Fibroblast of skin of left biceps (primary cell): ENCODE measurements at places on chromosomes 7 and 10.

GRCh38 chr10:3402187-3402751 is 229.7 kb upstream of the PITRM1 start:
- DNase-seq, result no peak

GRCh38 chr7:117116211-117116610 is 162.9 kb downstream of the ST7 start:
- no peak for DNase-seq

DNA sequence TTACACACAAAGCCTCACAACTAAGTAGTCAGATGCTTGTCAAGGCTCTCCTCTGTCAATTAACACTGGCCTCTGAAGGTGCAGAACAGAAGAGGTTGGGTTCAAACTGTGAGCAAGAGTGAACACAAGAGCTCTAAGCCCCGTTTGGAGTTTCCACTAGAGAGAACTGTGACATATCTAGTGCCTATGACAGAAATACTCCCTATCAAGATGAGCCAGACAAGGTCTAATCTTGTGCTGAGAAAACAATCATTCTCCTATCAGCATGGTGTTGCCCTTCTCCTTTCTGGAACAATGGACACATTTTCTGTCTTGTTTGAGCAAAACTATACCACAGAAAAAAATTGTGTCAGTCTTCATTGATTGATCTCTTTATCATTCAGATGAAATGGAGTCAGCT is 62.4 kb upstream of the CCDC71L start:
- no peak for DNase-seq

- DNase-seq, result no peak
Measured at GRCh38 chr10:65891073-65891981, 1034.5 kb upstream of the LRRTM3 start.

GRCh38 chr10:105063796-105064195 is 422.7 kb downstream of the SORCS3 start:
- DNase-seq, result peak; percentile 40

- DNase-seq, result no peak
Measured at GRCh38 chr10:72409167-72409566, 54.4 kb upstream of the DNAJB12 start.

- DNase-seq, result no peak
Measured at GRCh38 chr10:92080244-92080643, 156.7 kb downstream of the BTAF1 start.

DNA sequence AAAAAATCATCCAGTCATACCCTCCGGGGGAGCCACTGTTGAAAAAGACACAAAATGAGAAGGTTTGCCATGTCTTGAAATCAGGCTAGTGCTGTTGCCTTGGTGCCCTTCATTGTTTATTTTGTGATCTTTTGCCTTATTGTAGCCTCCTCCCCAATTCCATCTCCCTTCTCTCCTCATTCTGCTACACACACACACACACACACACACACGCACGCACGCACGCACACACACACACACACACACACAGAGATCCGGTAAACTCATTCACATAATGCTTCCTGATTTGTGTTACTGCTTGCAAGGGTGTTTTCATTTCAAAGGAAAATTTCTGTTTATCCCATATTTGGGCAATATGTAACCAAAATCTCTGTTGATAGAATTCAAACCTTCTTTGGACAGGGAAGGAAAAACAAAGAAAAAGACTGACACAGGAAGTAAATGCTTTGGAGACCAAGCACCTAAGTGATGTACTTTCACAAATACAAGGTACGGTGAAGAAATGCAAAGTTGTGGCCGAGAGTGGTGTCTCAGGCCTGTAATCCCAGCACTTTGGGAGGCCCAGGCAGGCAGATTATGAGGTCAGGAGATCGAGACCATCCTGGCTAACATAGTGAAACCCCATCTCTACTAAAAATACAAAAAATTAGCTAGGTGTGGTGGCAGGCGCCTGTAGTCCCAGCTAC is 141.1 kb upstream of the CDK13 start:
- no peak for DNase-seq

DNA sequence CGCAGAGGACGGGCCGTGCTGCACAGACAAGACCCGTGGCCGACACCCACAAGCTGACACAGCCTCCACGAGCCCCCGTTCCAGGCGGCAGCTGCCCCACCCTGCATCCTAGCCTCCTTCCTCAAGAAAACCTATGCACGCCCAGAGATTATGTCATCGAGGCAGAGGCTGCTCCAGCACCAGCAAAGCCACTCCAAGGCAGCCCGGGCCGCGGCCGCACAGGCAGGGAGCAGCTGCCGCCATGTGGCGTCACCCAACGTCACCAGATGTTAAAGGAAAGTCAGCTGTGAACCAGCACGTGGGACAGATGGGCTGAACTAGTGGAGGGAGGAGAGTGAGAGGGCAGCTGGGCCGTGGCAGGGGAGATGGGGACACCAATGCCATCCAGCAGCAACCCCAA is 59.8 kb downstream of the STK32C start:
- no peak for DNase-seq

- no peak for DNase-seq
Measured at GRCh38 chr7:123537026-123537642, 2.7 kb upstream of the IQUB start.

- DNase-seq, result no peak
Measured at GRCh38 chr10:35324196-35324595, 12.1 kb upstream of the CCNY start.

DNA sequence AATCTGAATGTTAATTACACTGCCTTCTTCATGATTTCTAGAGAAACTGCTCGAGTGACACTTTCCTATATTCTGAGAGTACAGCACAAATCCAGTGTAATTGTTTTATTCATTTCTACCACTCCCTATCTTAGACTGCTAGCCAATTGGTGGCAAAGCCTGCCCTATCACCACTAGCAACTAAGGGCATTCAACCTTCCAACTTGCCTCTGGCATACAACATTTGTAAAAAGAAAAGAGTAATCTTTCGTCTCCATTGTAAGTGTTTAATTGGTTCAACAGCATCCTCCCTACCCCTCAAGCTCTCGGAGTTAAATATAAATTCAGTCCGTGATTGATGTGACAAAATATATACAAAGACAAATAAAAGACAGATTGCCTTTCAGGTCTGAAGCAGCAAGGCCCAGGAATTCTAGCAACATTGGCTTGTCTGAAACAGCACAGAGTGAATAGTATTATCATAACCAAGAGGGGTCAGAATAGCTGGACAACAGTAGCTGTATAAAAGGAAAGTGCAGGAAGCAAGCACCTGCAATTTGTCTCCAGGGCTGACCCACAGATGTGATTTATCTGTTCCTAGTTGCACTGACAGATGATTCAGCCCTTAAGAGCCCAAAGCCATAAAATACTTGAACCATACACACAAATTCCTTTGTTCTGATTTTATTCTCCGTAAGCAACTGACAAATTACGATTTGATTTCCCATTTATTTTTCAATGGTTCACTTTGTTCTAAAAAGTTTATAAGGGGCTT is 47.6 kb upstream of the ANKRD1 start:
- peak; percentile 59 for DNase-seq

DNA sequence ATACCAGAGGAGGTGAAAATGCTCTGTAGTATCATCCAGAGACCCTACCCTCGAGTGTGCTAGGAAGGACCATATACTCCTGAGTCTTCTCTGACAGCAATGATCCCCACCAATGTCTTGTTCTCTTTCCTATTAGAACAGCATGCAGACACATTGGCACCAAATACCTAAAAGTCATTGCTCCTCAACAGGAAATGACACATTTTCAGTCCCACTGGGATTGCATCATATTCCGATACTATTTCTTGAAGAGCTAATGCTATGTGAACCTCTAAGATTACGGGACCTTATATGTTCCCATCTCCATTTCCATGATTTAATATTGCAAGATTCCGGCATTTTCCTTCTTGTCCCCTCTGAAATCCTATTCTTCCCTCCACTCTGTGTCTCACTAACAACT is 177.4 kb downstream of the NRP1 start:
- peak; percentile 42 for DNase-seq

GRCh38 chr7:28296571-28297483 is 115.5 kb upstream of the CREB5 start:
- DNase-seq, result no peak

DNA sequence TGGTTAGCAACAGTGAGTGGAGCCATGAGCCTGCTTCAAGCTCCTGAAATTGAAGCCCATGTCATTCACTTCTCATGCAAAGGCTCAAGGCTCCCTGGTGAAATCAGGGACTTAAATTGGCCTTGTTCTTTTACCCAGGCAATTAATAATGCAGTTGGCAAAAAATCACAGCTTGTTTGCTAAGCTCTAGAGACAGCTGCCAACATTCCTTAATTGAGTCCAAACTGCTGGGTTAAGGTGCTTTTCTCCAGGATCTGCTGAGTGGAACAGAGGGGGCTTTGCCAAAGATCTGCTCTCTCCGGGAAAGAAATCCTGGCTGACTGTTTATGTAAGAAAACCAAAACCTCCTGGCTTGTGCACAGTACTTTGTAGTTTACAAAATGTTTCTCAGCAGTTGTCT is 257.6 kb upstream of the GHITM start:
- DNase-seq, result no peak

GRCh38 chr7:20030417-20030816 is 186.8 kb downstream of the MACC1 start:
- DNase-seq, result no peak

GRCh38 chr7:129729511-129729910 is 118.0 kb downstream of the NRF1 start:
- no peak for DNase-seq

- DNase-seq, result no peak
Measured at GRCh38 chr7:103382032-103382402, 34.6 kb downstream of the PSMC2 start.

- no peak for DNase-seq
Measured at GRCh38 chr7:16900209-16900768, 18.5 kb upstream of the AGR3 start.

DNA sequence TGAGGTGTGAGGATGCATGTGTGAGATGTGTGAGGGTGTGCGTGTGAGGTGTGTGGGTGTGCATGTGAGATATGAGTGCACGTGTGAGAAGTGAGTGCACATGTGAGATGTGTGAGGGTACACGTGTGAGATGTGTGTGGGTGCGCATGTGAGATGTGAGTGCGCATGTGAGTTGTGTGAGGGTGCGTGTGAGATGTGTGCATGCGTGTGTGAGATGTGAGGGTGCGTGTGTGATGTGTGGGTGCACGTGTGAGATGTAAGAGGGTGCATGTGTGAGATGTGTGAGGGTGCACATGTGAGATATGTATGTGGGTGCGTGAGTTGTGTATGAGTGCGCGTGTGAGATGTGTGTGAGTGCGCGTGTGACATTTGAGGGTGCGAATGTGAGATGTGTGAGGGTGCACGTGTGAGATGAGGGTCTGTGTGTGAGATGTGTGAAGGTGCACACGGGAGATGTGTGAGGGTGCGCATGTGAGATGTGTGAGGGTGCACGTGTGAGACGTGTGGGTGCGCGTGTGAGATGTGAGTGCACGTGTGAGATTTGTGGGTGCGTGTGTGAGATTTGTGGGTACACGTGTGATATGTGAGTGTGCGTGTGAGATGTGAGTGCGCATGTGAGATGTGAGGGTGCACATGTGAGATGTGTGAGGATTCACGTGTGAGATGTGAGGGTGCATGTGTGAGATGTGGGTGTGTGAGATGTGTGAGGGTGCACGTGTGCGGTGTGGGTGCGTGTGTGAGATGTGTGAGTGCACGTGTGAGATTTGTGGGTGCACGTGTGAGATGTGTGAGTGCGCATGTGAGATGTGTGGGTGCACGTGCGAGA is 30.5 kb downstream of the PPIF start:
- no peak for DNase-seq

DNA sequence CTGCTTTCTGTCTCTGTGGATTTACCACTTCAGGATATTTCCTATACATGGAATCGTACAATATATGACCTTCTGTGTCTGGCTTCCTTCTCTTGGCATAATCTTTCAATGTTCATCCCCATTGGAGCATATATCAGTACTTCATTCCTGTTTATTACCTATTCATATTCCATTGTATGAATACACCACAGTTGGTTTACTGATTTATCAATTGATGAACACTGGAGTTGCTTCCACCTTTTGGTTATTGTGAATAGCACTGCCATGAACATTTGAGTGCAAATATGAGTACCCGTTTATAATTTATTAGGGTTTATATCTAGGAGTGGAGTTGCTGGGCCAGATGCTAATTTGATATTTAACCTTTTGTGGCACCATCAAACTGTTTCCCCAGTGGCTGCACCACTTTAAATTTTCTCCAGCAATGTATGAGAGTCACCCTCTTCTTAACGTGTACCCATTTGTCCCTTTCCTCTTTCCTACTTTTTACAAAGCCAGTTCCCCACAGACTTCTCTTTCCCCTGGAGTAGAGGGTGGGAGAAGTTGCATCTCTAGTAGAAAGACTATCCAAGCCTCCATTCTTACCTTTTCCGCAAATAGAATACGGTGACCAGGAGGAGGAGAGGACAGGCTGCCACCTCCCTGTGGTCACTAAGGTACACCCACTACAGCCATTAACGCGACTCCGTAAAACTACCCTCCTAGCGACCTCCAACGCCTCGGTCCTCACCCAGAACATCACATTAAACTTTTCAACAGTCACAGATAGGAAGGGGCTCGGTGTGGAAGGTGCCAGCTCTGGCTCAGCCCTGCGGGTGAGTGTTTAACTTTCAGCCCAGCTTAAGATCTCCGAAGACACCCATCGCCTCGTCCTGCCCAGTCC is 25.6 kb downstream of the SCD start:
- no peak for DNase-seq

DNA sequence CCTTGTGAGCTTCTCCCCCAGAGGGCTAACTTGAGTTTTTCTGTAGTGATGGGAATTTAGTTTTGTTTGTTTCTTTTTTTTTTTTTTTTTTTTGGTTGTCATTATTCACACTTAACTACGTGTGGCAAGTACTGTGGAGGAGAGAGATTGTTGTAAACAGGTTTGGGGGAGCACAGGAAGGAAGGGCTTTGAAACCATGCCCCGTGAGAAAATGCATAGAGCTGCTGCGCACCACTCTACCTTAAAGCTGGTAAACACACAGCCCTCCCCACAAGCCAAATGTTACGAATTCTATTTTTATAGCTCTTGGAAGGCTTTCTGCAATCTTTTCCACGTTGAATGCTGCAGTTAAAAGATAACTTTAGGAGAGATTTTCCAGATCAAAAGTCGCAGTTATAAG is 76.2 kb downstream of the ZNF22 start:
- no peak for DNase-seq

DNA sequence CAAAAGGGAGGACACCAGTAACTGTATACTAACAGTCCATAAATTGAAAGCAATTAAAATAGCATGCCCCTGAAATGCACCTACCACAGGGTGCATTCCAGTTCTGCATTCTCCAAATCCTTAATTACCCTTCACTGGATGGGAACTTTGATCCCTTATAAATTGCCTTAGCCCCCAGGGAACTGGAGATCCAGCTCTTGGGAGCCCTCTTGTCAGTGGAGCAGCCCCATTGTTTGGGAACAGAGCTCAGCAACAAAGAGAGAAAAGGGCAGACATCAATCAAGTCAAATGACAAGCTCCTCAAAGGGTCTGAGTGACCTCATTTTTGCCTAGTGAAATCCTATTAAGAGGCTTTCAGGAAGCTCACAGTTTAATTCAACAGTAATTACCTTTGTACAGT is 472.6 kb downstream of the XPNPEP1 start:
- no peak for DNase-seq

- no peak for DNase-seq
Measured at GRCh38 chr7:28181416-28181815, 821 bp upstream of the JAZF1 start.

- DNase-seq, result no peak
Measured at GRCh38 chr7:20131776-20132175, 85.4 kb downstream of the MACC1 start.

GRCh38 chr10:23362879-23363792 is 18.5 kb upstream of the C10orf67 start:
- no peak for DNase-seq
